Thymus (tissue), 14 donors: ENCODE measurements at places on chromosomes 7 and 10.

DNA sequence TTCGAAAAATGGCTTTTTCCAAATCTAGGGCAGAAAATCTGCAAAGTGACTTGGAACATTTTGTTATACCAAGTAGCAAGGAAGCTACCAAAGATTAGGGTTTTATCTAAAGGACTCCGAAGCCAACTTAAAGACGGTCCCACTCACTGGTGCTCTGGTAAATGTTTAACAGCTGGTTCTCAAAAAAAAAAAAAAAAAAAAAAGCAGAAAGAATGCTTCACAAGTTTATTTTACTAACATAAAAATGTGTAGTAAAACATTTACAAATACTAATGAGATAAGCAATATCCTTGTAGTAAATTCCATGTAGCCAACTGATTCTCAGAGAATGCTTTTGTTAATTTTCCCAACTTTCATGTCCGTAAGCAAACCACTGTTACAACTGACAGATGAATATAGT, 38.4 kb downstream of the TAF3 start:
- DNase-seq, result no peak

DNA sequence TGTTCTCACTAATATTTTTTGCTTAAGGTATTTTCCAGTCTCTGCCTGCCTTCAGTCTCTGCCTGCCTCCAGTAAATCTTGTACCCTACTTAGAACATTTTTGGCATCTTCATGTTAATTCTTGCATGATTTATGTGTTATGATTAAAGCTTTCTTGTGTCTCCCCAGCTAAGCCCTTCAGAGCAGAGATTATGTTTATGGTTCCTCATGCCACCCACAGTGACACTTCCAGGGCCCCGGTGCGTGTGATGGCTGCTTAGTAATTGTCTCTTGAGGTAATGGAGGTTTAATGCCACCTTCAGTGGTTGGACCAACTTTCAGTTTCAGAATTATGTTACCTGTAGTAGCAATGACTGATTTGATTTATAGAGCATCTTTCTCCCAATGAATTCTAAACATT, 70.6 kb upstream of the MET start:
- DNase-seq, result no peak

- peak; percentile 53 for DNase-seq
Observed at GRCh38 chr10:29386342-29386999, 97.6 kb downstream of the LYZL1 start.

DNA sequence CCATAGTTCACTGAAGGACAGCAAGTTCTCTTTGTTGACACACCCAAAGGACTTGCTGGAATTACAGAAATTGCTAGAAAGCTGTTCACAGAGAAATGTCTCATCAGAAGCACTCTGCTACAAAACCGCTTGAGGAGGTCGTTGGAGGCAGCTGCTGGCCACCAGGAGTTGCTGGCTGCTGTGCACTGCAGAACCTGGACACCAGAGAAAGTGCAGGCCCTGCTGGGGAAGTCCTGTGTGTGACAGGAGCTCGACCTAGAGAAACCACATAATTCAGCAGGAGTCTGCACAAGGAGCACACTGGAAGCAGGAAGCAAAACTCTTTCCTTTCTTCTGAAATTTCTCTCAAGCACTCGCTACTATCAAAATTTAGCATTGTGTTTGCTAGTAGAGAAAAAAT, 461.5 kb upstream of the GHITM start:
- DNase-seq, result no peak

GRCh38 chr7:79091661-79092060, 361.8 kb downstream of the MAGI2 start:
- no peak for DNase-seq
